SK-N-SH treated with all-trans-retinoic acid at 6 μM for 48 hours (cell line): ENCODE measurements at places on chromosomes 16 and 17.

DNA sequence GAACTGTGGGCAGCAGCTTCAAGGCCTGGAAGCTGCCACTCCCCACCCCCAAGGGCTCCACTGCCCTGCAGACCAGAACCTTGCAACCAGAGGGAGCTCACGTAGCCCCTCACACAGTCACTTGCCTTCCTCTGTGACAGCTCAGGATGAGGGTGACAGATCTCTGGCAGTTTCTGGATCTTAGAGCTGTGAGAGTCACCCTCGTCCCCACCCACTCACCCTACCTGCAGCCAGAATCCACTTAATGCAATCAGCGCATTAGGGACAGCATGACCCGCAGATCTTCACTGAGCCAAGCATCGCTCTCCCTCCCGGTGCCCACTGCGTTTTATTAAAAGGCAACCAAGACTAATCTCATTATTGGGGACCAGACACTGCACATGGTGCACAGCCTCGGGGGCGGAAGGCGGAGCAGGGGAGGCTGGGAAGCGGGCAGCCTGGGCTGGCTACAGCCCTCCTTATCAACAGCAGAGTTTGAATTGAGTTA lies 3.5 kb downstream of the CYB561 start:
- peak; percentile 51 for ATAC-seq

DNA sequence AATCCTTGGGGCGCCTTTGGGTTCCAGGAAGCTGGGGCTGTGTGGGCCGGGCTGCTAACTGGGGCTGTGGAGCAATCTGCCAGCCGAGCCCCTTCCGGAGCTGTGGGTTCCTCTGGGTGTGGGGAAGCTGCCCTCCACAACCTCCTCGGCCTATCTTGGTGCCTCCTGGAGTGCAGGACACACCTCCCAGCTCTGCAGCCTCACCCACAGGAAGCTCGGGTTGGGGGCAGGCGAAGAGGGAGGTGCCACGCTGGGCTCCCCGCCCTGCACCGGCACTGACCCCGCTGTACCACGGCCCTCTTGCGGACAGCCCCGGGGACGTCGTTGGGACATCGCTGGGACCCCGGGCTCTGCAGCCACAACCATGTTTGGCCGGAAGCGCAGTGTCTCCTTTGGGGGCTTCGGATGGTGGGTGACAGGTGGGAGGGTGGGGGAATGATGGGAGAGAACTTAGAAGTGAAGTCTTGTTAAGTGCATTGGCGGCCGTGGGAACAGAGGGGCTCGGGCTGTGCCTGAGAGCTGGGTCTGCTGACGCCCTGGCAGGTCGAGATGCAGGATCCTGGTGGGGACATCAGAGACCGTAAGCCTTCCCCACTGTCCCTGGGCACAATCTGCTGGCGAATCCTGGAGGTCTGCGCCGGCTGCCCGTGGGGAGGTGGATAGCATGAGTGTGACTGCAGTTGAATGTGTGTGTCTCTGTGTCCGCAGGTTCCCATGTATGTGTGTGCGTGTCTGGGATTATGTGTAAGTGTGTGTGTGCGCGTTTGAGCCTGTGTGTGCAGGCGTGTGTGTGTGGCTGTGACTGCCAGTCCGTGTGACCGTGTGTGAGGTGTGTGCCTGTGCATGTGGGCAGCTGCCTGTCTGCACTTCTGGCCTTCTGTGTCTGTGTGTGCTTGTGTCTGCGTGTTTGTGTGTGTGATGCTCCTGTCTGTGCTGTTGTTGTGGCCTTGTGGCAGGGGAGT lies at the start of gene RAP1GAP2:
Gene RAP1GAP2 (plus strand): TSS at position 275 of the 962 bp plus-strand sequence. CDS start 90 bp downstream, at position 365.
- ATAC-seq: no peak; the same call in 2 of the 3 replicates

DNA sequence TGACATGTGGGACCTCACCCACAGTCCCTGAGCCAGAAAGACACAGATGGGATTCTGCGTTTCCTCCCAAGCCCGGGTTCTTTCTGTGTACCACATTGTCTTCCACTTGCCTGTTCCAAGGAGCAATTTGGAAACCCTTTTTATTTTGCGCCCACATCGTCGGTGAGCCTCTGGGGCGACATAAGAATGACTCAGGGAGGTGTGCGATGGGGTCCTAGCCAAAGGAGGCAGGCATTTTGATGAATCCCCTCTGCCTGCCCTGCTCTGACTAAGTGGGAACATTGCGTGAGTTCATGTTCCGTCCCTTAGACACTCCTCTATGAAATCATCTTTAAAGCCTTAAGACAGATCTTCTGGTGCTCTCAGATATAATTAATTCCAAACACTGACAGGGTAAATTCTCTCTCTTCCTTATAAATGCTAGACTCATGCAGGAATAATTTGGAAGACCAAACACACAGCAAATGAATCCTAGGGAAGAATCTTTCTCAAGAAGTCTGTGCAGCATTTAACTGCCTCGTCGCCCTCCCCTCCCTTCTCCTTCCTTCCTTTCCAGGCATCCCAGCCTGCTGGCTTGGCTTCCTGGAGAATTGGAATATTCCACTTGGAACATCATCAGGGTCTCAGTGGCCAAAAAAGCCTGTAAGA lies 52.7 kb upstream of the FOXF1 start:
- ATAC-seq: no peak

- ATAC-seq: no peak
Observed at GRCh38 chr16:991773-992172, 10.2 kb downstream of the SOX8 start.

- ATAC-seq: peak; percentile 0; the same call in 2 of the 3 replicates
Observed at GRCh38 chr17:81870131-81870980, 781 bp downstream of the ARHGDIA start.

- no peak for ATAC-seq
Observed at GRCh38 chr17:58375256-58375655, 23.3 kb upstream of the SUPT4H1 start.

DNA sequence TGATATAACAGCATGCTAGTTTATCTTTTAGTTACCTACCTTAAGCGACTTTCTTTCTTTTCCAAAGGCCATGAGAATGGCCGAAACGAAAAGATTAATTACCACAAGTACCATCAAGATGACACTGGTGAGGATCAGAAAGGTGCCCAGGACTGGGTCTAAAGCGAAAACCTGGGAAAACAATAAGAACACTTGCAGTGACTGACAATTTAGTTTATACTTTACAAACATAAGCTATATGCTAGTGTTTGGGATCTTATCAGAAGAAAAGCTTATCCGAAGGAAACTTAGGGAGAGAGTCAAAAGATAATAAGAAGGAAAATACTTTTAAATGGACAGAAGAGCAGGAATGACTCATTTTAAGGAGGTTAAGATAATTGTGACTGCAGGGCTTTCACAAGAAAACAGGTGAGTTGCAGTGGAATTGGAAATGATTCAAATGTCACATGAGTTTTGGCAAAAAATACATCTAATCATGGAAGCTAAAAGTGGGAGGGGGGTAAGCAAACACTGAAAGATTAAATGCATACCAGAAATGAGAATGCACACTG lies 34.8 kb downstream of the IST1 start:
- no peak for ATAC-seq

- no peak for ATAC-seq
Observed at GRCh38 chr17:64491994-64492393, 4.9 kb downstream of the POLG2 start.

DNA sequence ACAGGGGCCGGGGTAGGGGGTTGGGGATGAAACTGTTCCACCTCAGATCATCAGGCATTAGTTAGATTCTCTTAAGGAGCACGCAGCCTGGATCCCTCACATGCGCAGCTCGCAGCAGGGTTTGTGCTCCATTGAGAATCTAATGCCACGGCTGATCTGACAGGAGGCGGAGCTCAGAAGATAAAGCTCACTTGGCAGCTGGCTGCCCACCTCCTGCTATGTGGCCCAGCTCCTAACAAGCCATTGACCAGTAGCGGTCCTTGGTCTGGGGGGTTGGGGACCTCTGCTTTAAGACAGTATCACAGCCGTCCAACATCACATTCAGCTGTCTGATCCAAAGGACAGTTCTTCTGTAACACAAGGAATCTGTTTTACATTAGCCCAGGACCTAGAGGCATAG lies 62.5 kb downstream of the SLC39A11 start:
- no peak for ATAC-seq

DNA sequence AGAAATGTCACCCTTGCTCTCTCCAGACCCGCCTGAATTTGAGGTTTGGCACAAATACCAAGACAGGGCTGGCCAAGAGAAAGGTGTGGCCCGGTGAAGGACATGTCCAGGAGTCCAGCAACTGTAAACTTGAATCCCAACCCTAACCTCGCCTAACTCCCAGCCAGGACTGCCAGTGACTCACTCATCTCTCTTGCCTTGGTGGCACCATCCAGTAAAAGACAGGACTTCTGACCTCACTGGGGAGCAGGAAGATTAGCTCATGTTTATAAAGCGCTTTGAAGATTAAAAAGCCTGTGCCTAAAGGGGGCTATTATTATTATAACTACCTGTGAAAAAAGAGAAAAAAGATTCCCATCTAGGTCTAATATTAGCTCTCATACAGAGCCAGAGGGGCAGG lies 335.3 kb downstream of the SOX9 start:
- ATAC-seq: peak; percentile 75

- ATAC-seq: no peak
Observed at GRCh38 chr17:81802856-81803643, 900 bp upstream of the GCGR start.

DNA sequence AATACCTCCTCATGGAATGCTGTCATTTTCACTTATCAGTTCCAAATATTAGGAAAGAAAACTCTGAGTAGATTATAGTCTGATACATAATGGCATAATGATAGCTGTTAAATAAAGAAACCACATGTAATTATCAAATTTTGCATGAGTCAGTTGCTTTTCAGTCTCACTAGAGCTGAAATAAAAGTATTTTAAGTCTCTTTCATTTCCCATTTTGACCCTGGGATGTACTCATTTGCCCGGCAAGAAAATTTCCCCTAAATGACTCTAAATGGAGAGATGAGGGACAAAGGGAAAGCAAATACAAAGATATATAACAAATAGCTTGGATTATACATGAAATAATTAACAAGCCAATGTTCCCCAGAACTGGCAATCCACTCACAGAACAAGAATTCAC lies 47.9 kb upstream of the CPHXL start:
- ATAC-seq: no peak
